AG04449 (cell line): ENCODE measurements at places on chromosomes 2 and 18.

GRCh38 chr2:200408428-200409316, 101.2 kb downstream of the KCTD18 start:
- peak; percentile 66 for DNase-seq

DNA sequence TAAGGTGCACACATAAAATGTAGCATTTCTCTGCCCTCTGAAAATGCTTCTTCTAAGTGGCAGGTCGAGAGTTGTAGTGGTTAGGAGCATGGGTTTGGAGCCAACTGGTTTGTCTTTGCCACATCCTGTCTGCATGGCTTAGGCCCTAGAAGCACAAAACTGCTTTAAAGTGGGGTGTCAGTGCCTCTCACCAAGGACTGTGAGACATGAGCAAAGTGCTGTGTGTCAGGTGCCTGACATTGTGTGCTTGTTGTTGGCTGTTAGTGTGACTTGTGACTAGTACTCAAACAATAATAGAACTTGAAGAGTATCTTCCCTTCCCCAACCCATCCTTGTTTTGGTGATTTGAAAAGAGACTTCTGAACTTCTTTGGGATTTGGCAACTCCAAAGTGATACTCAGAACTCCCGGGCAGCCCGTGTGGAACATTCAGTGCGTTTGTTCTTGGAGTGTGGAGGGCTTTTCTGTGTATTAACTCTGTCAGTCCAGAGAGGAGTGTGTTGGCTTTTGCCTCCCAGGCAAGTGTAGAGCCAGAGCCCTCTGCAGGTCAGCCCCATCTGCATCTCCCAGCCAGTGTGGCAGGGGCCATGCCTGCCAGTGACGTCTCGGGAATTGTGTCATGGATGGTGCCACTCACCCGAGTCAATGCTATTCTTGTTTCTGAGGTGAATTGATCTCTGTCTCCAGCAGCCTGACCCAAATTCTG, 5.0 kb downstream of the MGAT5 start:
- DNase-seq: no peak

GRCh38 chr2:200869014-200869413, 4.6 kb upstream of the CLK1 start:
- no peak for DNase-seq

DNA sequence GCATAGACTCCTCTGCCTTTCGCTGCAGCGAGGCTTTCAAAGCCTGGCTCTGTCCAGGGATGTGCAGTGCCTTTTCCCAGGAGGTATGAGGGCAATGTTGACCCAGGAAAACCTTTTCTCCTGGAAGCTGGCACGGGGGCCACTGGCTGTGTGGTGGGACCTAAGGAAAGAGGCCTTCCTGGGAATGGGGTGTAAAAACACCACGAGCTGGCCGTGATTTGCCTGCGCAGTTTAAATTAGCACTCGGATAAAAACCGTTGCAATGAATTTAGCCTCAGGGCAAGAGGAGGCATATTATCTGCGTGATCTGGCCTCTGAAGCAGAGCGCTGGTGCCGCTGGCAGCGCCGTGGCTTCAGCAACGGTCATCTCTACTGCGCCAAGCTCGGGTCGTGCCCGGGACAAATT, 3.0 kb downstream of the OSR1 start:
- DNase-seq: no peak

- no peak for DNase-seq
Measured at GRCh38 chr2:161238560-161239325, 69.5 kb upstream of the PSMD14 start.

DNA sequence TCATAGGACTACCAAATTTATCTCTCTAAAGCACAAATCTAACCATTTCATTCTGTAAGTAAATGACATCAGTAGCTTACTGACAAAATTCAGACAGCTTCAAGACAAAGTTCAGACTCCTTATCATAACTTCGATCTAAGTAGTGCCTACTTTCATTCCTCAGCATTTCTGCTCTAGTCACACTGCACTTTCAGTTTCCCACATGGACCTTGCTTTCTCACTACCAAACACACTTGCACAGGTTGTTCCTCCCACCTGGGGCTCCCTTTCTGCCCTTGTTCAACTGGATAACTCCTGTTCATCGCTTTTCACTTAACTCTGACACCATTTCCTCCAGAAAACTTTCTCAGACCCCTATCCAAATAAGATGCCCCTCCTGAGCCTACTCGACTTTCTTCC, 22.1 kb upstream of the CCDC150 start:
- no peak for DNase-seq

DNA sequence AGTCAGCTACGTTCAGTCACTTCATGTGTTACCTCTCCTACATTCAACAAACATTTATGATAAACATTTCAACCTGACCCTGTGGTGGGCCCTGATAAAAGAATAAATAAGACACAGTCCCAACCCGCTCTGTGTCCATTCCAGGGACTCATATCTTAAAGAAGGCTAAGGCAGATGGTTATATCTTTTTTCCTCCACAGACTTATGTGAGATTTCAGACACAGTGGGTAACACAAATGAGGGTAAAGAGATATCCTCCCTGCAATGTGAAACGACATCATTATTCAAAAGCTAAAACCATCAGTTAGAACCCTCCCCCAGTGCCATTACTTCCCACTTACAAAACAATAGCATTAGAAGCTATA, 11.1 kb upstream of the HNRNPLL start:
- no peak for DNase-seq

- no peak for DNase-seq
Measured at GRCh38 chr18:57771193-57771592, 31.9 kb downstream of the ATP8B1 start.

- no peak for DNase-seq
Measured at GRCh38 chr18:46099463-46099862, 1.4 kb upstream of the ATP5F1A start.

- DNase-seq: no peak
Measured at GRCh38 chr2:185645529-185645928, 93.1 kb upstream of the FSIP2 start.

- DNase-seq: no peak
Measured at GRCh38 chr18:60122339-60122738, 222.5 kb downstream of the PMAIP1 start.

GRCh38 chr2:163187995-163188655, 349.6 kb upstream of the KCNH7 start:
- no peak for DNase-seq

DNA sequence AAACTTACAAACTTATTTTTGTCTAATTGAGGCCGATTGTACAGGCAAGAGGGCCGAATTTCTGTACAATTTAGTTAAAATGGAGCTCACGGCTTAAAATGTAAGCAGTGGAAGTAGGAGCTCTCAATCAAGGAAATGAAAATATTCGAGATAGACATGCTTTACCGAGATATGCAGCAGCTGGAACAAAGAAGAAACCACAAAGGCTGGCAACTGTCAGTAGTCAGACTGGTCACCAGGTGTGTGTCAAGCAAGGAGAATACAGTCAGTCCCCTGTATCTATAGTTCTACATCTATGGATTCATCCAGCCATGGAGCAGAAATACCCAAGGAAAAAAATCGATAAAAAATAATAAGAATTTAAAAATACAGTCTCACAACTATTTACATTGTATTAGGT, 122.6 kb downstream of the WDSUB1 start:
- no peak for DNase-seq

DNA sequence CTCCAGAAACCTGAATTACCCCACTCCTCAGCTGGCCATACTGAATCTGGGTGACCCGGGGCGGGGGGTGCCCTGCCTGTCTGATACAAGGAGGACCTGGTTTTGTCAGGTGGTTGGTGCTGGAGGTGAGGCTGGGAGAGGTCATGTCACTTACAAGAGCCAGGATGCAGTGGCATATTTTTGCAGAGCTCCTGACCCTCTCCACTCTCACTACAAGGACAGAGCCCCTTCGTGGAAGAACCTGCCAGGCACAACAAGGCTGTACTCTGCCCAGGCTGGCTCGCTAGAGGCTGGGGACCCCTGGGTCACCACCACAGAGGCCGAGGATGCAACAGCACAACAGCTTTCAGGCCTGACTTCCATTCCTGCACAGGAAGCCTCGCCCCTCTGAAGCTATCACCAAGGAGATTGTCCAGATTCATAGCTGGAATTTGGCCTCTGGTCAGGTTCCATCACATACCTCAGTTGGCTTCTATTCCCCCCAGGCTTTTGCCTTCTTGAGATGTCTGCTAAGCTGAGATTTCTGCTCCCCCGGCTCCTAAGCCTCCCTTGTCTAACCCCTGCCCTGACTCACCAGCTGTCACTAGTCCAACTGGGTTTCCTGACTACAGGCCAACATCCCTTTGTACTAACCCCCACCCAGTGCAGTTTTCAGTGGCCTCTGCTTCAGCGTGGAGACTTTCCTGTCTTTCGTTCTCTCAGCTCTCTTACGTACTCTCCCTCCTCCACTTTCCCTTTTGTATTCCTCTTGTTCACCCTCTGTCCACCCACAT, 132.5 kb upstream of the EPAS1 start:
- DNase-seq: peak; percentile 89

DNA sequence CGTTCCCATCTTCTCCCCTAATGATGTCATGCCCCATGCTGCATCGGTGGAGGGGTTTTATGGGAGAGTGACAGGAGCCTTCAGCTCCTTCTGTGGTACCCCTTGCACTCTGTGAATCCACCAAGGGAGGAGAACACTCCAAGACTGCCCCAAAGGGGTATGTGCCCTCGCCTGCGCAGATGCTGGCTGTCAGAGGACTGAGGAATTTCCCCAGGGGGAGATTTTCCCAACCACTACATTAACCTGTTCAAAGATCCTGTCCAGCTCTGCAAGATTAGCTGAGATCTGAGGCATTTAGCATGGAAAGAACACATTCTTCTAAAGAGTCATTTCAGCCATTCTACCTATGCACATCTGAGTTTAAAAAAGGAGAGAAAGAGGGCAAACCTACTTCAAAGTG, 143.2 kb upstream of the ITGA6 start:
- DNase-seq: no peak

DNA sequence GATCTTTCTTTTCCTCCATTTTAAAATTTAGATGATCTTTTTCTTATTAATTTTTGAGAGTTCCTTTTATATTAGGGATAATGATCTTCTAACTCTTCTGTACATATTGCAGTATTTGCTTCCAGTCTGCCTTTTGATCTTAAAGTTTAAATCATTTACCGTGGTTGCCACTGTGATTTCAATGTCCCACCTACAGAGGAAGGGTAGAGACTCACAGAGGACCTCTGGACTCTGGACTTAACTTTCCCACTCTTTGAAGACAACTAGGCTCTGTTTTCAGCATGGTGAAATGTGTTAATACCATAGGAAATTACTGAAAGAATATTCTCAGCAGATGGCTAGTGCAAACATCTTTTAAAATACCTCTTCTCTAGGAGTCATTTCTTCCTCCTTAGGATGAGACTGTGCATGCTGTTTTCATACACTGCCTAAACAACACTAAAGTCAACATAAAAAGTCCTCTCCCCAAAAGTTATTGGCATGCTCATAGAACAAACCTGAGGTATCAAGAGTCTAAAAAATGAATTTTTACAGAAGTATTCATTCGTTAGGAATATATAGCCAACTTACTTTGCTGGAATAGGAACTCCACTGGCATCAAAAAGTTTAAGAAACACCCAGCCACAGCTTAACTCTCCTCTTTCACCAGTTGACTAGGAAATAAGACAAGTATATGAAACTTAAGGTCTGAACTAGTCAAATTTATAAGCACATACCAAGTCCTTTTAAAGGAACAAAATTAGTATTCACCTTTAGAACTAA, 30.7 kb upstream of the MALL start:
- no peak for DNase-seq

- DNase-seq: no peak
Measured at GRCh38 chr18:24546307-24546706, 85.9 kb downstream of the HRH4 start.

- DNase-seq: no peak
Measured at GRCh38 chr2:57429831-57430230, 616.8 kb upstream of the VRK2 start.

GRCh38 chr2:122062506-122062905, 307.1 kb downstream of the TSN start:
- no peak for DNase-seq

- no peak for DNase-seq
Measured at GRCh38 chr2:159639712-159640111, 23.4 kb upstream of the BAZ2B start.

DNA sequence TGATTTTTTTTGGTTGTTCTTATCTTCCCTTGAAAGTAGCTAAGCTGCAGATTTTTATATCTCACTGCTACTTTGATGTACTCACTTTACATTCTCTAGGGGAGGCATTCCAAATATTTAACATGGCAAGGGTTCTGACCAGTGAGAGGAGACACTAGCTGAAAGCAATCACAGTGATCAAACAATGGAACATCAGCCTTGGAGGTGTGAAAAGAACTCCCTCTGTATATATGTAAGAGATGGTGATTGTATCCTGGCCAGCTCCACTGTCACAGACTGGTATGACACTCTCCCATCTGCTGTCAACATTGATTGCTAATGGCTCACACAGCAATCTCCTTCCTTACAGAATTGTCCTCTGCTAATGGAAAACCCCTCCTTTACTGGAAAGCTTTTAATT, 291.7 kb upstream of the CDH19 start:
- DNase-seq: no peak

DNA sequence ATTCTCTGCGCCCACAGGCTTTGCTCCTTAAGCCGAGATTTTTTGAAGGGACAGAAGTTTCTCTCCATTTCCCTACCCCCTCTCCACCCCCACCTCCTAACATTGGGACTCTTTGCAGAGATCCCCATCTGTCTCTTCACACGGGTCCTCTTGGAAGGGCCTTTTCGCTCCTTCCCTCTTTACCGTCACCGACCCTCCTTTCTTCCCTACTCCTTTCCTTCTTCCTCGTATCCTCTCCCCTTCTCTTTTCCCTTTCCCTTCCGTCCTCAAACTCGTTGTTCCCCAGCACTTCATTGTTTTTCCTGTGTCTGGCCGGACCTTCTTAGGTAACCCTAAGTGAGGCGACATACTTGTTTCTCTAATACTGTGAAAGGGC, 660 bp downstream of the COPS7B start:
- DNase-seq: no peak

DNA sequence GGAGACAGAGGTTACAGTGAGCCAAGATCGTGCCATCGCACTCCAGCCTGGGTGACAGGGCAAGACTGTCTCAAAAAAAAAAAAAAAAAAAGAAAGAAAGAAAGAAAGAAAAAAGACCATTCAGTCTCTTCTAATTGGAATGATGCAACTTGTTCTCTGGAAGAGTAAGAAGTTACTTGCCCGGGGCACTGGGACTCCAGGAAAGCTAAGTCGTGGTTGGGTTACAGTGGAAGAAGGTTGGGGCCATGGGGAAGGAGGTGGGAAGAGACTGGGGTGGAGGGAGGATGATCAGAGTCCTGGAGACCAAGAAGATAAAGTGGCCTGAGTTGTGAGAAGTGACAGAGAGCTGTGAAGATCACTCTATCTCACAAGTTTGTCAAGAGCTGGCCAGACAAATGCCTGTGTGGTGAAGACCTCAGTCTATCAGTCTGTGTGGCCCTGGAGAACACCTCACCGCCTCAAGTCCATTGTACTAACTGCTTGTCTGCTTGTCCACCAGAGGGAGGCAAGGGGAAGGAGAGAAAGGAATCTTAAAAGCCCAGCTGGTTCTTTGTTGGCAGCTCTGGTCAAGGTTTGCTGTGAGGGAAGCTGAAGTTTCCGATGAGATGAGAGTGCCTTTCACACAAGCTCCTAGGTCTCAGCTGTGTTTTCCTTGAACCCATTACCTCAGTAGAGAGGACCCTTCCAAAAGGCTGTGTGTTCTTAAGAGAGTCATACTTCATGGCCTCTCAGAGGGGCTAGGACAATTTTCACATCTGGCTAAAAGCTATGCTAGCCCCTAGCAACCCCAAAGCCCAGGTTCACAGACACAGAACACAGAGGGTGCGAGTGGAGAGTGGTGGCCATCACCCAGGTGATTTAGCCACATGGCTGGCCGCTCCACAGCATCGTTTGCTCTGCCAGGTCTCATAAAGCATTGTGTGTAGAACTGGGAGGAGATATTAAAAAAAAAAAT, 72.0 kb upstream of the TMEM178A start:
- DNase-seq: peak; percentile 37

GRCh38 chr2:102141970-102142828, at the start of gene IL1R1:
Gene IL1R1 (plus strand): TSS chr2:102142746. CDS start chr2:102157725, 14,979 bp downstream.
- DNase-seq: no peak
